ENCODE measurements at places on chromosomes 2 and 18. TPM values are rescaled to one million over a fixed set of nuclear protein-coding genes. Genes with fewer than 3 reads are reported as not detected.

Gene CXCR2
- 2.2 TPM for total RNA-seq

Gene MYO7B
- 0.78 TPM for total RNA-seq

Gene RAD51AP2
- 0.43 TPM for total RNA-seq

Gene HOXD8
- total RNA-seq = 1.1 TPM

Gene ARHGAP15
- 6.8 TPM for total RNA-seq

Measured in cardiac septum (tissue), 1 donor.